ENCODE measurements at places on chromosomes 16 and 17.

GRCh38 chr16:75503801-75504200, 8.6 kb upstream of the CHST6 start:
- no peak for DNase-seq

DNA sequence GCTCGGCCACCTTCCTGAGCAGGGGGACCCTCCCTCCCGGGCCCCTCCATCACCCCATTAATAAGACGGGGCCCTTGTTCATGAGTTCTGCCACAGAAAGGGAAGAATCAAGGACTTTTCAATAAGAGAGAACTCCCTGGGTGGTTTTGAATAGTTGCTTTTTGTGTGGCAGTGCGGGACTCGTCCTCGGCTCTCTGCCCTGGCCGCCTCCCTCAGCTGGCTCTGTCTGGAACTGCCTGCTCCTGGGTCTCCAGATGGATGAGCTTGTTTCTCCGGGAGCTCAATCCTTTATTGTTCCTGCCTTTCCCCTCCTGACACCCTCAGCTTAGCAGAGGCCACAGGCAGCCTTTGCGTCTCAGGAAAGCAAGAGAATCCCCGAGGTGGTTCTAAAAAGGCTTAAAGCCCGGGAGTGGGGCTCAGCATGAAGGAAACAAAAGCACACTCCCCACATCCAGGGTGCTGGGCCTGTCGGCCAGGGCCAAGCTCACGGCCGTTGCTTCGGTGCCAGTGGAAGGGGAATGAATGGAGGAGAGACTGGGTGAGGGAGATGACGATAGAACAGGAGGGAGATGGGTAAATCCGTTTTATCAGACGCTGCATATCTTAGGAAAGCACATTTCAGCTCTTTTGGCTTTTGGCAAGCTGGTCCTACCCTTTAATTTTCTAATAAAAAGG, 60.2 kb downstream of the RAI1 start:
- peak; percentile 64 for DNase-seq

GRCh38 chr17:1221209-1221608, 41.4 kb upstream of the ABR start:
- no peak for DNase-seq

GRCh38 chr16:75494661-75495075, 573 bp downstream of the CHST6 start:
- DNase-seq, result no peak

DNA sequence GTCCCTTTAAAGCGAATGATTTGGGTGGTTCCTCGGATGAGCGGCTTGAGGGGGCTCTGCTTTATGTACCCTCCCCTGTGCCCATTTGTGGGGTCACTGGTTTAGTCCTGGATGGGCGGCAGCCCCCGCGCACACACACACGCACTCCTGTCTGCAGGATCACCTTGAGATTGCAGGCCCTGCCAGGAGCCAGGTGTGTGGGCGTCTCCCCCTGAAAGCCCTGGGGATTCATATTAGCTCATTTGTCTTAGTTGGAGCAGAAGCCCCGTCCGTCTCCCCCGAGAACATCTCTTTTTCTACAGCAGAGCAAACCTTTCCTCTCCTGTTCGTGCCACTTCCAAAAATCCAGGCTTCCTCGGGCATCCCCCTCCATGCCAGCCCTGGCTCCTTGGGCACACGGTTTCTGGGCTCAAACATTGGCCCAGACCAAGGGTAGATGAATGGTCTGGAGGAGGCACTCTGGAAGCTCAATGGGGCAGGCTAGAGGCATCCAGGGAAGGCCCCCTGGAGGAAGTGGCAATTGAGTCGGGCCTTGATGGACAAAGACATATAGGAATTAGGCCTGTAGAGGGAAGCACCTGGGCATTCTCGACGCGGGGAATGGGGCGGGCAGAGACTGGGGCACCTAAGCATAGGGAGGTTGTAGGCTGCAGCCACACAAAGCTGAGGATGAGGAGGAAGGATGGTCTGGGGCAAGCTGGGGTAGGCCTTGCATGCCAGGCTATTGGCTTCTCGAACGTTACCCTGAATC, 218.5 kb upstream of the GSE1 start:
- no peak for DNase-seq

GRCh38 chr17:61461586-61461966, 9.4 kb downstream of the TBX4 start:
- no peak for DNase-seq

DNA sequence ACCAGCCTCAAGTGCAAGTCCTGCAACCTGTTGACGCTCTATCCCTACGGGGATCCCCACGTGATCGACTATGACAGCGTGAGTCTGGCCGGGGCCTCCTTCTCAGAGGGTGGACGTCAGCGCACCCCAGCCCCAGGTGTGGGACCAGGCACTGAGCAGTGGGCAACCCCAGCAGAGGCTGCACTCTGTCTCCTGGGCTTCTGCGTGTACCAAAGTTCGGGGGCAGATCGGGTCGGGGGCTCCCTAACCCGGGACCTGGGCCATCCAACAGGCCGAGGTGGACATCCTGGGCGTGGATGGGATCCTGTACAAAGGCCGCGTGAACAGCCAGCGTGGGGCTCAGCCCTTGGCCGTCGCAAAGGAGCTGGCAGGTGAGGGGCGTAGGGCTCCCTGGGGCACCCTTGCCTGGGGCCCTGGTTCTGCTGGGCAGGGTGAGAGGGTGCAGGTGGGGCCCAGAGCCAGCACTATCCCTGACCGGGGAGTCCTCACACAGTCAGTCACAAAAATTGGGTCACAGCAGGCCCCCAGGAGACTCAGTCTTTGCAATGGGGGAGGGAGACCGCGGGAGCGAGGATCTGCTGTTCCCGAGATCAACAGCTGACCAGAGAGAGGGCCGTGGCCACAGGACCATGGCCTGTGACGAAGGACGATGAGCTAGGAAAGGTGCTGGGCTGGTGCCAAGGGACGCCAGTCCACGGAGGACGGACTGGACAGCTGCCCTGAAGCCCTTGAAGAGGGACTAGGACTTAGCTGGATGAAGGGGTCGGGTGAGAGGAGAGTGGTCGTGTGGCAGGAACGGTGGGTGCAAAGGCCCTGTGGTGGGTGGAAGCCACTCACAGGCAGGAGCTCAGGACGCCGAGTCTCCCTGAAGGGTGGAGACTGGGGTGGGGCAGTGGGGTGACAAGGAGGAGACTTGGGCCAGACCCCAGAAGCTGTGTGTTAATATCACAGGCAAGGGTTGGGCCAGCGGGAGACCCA, 20.0 kb downstream of the UBALD1 start:
- DNase-seq, result no peak

DNA sequence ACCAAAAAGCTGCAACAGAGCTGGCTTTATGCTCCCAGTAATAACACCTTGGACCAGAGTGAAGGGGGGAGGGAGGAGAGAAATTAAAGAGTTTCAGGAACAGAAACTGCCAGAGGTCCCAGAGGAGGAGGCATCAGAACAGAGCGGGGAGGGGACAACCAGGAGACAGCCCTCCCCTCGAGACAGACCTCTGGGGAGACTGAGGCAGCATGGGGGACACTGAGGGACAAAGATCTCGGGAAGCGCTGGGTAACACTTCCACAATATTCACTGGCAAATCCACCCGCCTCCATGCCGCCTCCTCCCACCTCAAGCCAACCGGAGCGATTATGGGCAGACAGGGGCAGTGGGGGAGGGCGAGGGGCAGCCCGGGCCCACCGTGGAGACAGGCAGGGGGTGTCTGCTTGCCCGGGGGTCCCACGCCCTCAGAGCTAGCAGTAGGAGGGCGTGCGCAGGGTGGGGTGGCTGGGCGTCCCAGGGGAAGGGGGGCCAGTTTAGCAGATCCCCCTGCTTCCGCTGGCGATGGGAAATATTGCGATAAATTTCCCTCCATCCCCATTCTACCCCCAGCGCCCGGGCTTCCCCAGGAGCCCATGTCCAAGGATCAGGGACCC, 1.2 kb downstream of the PCGF2 start:
- DNase-seq, result no peak

DNA sequence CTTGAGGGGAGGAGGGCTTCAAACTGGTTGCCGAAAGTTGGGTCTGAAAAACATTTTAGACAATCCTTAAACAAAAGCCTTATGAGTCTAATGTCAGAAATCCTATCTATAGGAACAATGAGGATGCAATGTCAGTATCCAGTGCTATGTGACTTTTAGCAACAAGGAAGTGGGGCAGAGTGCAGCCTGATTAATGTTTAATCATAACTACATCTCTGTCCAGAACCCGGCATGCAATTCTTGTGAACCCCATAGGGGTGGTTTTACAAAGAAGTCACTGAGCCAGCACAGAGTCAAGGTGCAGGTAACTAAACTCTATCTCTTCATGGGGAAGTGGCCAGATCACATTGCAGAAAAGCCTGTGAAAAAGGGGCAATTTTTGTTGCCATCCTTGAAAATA, 267.5 kb downstream of the HS3ST4 start:
- no peak for DNase-seq

DNA sequence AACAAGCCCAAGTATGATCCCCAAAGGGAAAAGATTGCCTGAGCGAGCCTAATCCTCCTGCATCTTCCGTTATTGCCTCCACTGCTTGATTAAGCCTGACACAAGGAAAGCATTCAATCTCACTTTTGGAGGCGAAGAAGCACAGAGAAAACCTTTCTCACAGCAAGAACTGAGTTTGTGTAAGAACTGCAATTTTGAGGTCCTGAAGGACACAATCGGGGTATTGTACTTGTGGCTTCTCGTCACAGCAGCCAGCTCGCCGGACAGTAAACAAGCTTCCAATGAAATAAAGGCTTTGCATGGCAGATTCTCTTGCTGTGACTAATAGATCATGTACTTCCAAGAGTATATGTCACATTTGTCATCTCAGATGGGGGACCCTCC, 18.7 kb upstream of the FOXF1 start:
- no peak for DNase-seq

GRCh38 chr16:61908426-61908825, 127.8 kb downstream of the CDH8 start:
- no peak for DNase-seq

GRCh38 chr17:38354466-38354865, 2.8 kb downstream of the SOCS7 start:
- DNase-seq, result no peak

DNA sequence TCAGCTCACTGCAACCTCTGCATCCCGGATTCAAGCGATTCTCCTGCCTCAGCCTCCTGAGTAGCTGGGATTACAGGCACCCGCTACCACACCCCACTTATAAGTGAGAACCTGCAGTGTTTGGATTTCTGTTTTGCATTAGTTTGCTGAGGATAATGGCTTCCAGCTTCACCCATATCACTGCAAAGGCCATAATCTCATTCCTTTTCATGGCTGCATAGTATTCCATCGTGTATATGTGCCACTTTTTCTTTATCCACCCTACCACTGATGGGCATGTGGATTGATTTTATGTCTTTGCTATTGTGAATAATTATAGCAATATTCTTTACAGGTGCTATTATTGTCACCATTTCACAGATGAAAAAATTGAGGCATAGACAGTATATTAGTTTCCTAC, 301.0 kb upstream of the MAF start:
- DNase-seq, result no peak

- DNase-seq, result no peak
These were observed 6.7 kb downstream of the GIP start for GRCh38 chr17:48961516-48962233.

DNA sequence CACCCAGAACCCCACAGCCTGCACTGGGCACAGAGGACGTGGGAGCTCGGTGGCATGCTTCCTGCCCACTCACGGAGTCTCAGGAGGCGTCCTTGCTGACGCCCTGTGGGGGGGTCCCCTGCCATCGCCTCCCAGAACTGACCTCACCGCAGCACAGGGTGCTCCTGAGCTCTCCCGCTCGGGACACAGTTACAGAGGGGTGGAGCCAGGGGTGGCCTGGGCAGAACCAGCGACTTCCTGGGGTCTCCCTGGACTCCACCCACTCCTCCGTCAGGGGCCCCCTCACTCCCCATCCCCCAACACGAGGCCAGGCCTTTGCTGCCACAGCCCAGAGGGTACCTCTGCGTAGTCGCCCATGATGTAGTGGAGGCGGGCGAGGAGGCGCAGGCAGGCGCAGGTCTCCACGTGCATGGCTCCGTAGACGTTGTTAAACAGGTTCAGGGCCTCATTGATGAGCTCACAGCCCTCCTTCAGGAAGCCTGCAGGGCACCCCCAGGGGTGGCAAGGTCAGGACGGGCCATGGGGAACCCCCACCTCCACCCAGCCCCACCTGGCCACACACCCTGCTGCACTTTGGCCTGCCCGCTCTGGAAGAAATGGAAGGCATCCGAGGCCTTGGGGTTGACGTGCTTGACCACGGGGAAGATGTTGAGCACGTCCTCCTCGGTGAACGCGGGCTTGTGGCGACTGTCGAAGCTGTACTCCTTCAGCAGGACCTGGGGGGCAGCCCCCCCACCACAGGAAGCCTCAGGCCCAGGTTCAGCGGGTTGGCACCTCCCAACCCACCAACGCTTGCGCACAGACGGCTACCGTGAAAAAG, 17.8 kb downstream of the CLUH start:
- peak; percentile 17 for DNase-seq

GRCh38 chr16:30368122-30368791, 2.0 kb downstream of the TBC1D10B start:
- DNase-seq, result no peak

- DNase-seq, result no peak
These were observed 10.2 kb downstream of the PIK3R5 start for GRCh38 chr17:8955021-8955959.

- peak; percentile 61 for DNase-seq
These were observed 9.2 kb upstream of the SNN start for GRCh38 chr16:11658896-11659708.

DNA sequence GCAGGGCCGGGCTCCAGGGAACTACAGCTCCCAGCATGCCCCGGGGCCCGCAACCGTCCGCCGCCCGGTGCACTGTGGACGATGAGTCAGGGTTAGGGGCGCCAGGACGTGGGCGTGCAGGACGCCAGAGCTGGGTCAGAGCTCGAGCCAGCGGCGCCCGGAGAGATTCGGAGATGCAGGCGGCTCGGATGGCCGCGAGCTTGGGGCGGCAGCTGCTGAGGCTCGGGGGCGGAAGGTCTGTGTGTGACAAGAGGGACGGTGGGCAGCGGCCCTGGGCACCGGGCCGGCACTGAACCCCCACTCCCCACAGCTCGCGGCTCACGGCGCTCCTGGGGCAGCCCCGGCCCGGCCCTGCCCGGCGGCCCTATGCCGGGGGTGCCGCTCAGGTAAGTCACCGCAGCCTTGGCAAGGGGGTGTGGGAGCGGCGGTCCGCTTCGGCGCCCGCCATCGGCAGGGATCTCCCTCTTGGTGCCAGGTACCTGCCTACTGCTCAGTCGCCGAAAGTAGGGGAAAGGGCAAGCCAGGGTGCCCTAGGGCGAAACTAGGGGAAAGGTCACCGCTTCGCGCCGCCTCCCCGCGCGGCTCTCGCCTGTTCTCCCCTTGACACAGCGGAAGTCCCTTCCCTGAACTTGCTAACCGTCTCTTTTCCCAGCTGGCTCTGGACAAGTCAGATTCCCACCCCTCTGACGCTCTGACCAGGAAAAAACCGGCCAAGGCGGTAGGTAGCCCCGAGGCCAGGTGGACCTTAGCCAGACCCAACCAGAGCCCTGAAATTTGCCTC, at the start of the genes ACADVL and DLG4:
TSS of gene ACADVL (plus strand) at position 127 of the 781 bp plus-strand sequence. CDS start at position 174, 47 bp downstream.
TSS of gene DLG4 (minus strand) at position 25 of the 781 bp plus-strand sequence.
- DNase-seq, result peak; percentile 96

DNA sequence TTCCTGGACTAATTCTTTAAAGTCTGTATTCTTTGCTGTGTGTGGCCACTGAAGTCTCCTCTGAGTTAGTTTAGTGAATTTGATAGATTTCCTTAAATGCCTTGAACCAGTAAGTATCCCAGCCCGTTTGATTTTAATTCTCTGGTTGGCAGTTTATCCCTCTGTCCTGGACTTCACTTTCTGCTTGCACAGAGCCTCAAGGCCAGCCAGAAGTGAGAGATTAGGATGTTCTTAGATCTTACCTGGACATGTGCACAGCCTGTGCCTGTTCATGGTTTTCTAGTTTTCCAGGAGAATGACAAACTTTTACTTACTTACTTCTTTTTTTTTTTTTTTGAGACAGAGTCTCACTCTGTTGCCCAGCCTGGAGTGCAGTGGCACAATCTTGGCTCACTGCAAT, 10.8 kb upstream of the SLC38A7 start:
- no peak for DNase-seq

Measured in breast epithelium (tissue), 4 donors.